ENCODE measurements at places on chromosomes 3 and 15. TPM values are rescaled to one million over a fixed set of nuclear protein-coding genes. Genes with fewer than 3 reads are reported as not detected.

Gene RTP3
- not detected for total RNA-seq

Gene SERINC4
- total RNA-seq, result 0.15 TPM

Gene RARB
- total RNA-seq, result 8.7 TPM

Gene CASR
- total RNA-seq, result not detected

Gene GATA2
- total RNA-seq, result 2.8 TPM

Gene HLTF
- 24.7 TPM for total RNA-seq

Gene SYNPR
- not detected for total RNA-seq

Gene SMAD3
- total RNA-seq, result 33.3 TPM

Gene PLS1
- 2.2 TPM for total RNA-seq

Gene SPATA12
- total RNA-seq, result under 0.01 TPM

Gene TICRR
- total RNA-seq, result 10.3 TPM

Gene ADGRG7
- not detected for total RNA-seq

Gene B3GALNT1
- total RNA-seq, result 23.2 TPM

Gene TMOD2
- total RNA-seq, result 3.5 TPM

Gene DOCK3
- total RNA-seq, result under 0.01 TPM

Gene SCAMP2
- 52.6 TPM for total RNA-seq

Measured in bronchus fibroblast of lung (primary cell).